IMR-90 (cell line): ENCODE measurements at places on chromosomes 2 and 18.

- H3K4me3 ChIP-seq, result no peak overlapping the region
- no peaks in the 10 kb centered on the region for H3K36me3 ChIP-seq
- H3K4me1 ChIP-seq, result peaks cover 29% of the 10 kb centered on the region
- H3K27me3 ChIP-seq, result no peaks in the 10 kb centered on the region
- DNase-seq, result peak; percentile 82
Measured at GRCh38 chr2:30404319-30405259, 42.5 kb upstream of the LCLAT1 start.

GRCh38 chr2:33104726-33105125, 158.0 kb downstream of the LTBP1 start:
- peaks cover 29% of the 10 kb centered on the region for H3K4me1 ChIP-seq
- H3K27me3 ChIP-seq, result no peaks in the 10 kb centered on the region
- no peak overlapping the region for H3K4me3 ChIP-seq
- no peaks in the 10 kb centered on the region for H3K36me3 ChIP-seq

GRCh38 chr18:33116376-33116775, 324.1 kb downstream of the CCDC178 start:
- H3K4me3 ChIP-seq, result no peak overlapping the region
- no peaks in the 10 kb centered on the region for H3K4me1 ChIP-seq
- no peaks in the 10 kb centered on the region for H3K27me3 ChIP-seq
- H3K27ac ChIP-seq, result no peak overlapping the region
- H3K36me3 ChIP-seq, result no peaks in the 10 kb centered on the region

DNA sequence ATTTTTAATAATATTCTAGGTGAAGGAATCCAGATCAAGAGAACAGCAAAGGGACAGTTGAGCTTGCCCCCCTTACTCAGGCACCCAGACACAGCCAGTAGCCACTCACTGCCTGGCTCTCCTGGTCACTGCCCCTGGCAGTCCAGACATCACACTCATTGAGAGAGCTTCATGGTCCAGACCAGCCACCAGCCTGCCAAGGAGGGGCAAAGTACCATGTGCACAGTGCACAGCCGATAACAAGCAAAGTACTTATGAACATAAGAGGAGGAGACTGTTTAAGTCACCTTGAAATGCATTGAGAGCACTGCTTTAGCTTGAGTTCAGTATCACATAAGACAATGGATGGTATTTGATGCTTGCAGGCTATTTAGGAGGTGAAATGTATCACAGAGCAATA, 21.6 kb upstream of the CYRIA start:
- no peak overlapping the region for H3K4me3 ChIP-seq
- H3K4me1 ChIP-seq, result no peaks in the 10 kb centered on the region
- H3K27me3 ChIP-seq, result peaks cover 6% of the 10 kb centered on the region
- no peak overlapping the region for H3K27ac ChIP-seq
- no peak for DNase-seq

DNA sequence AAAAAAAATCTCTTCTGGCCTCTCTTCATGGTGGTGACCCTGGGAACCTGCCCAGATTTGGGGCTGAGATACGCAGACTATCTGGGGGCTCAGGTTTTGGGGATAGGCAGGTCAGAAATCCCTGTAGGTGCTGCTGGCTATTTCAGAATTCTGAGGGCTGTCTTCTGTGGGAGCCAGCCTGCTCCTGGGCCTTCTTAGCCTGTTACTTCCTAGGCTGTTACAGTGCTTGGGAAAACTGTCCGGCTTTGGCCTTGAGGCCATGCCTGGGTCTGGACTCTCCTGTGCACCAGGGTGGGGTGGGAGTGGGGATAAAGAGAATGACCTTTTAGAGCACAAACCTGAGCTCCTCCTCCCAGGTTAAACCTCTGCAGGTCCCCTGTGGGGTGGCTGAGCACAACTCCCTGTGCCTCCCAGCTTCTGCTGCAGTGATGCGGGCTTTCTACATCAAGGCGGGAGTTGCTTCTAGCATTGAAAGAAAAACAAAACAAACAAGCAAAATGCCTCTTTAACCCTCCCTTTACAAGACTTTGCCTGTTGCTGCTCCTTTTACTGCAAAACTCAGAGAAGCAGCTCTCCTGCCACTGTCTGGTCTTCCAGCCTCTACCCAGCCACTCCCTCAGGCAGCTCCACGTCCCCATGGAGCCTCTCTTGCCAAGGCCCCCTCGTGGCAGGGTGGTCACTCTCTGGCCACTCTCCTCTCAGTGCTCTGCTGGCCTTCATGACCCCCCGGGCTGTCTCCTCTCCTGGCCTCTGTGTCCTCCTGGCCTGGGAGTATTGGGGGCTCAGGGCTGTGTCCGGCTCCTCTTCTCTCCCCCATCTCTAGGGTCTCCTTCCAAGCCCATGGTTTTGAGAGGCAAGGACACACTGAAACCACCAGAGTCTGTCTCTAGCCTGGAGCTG, 293.0 kb upstream of the HS6ST1 start:
- no peaks in the 10 kb centered on the region for H3K4me1 ChIP-seq
- H3K4me3 ChIP-seq, result no peak overlapping the region
- no peaks in the 10 kb centered on the region; the same call in 1 of the 2 replicates for H3K27me3 ChIP-seq
- no peak overlapping the region for H3K27ac ChIP-seq
- no peak for DNase-seq

- H3K4me1 ChIP-seq, result peaks cover 4% of the 10 kb centered on the region; the same call in 1 of the 2 replicates
- H3K27ac ChIP-seq, result no peak overlapping the region
- H3K27me3 ChIP-seq, result peaks cover 69% of the 10 kb centered on the region
- H3K36me3 ChIP-seq, result no peaks in the 10 kb centered on the region
Measured at GRCh38 chr2:72142570-72143440, 4.9 kb downstream of the CYP26B1 start.

- H3K27ac ChIP-seq, result no peak overlapping the region
- no peak overlapping the region for H3K4me3 ChIP-seq
Measured at GRCh38 chr2:216905649-216906329, 45.9 kb upstream of the TNP1 start.

- peaks cover 2% of the 10 kb centered on the region for H3K36me3 ChIP-seq
- H3K27me3 ChIP-seq, result no peaks in the 10 kb centered on the region
- peak overlapping the region; percentile 9; the same call in 1 of the 2 replicates for H3K27ac ChIP-seq
- H3K4me1 ChIP-seq, result peaks cover 24% of the 10 kb centered on the region
Measured at GRCh38 chr18:48832938-48833700, 117.6 kb downstream of the SMAD7 start.

GRCh38 chr2:86026744-86027065, 79.0 kb downstream of the POLR1A start:
- no peak for DNase-seq
- peaks cover 57% of the 10 kb centered on the region for H3K36me3 ChIP-seq
- no peaks in the 10 kb centered on the region; the same call in 1 of the 2 replicates for H3K4me1 ChIP-seq
- no peak overlapping the region for H3K27ac ChIP-seq

DNA sequence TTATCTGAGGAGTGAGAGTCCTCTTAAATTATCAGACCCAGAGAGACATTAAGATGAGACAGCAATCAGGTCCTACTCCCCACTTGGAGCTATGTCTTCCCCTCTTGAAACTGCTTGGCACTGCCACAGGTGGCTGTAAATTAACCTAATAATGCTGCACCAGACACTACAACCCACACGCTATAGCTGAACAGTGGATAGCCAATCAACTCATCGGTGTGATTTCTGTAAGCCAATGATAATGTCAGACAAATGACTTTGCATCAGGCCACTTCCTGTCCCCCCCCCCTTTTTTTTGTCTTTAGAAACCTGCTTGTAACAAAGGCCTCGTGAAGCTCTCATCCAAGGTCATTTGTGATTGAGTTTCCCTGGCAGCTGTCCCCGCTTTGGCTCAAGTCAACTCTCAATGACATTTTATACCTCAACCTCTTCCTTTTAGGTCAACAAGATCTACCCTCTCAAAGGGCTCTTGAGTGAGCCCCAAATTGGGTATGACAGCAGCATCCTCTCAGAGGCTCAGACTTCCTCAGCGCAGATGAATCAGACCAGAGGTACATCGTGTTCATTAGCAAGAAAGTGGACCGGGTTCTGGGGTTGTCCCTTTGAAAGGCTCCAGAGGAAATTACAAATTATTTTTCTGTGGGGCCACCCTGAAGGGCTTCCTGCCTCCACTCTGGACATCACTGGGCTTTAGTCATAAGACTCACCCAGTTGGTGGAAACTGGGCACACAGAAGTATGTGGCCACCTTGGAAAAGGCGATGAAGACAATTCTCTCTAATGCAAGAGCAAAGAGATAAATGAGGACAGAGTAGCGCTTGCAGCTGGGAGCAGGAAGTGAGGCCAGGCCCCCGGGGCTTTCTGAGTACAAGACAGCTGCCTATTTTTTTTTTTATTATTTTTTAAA, 73.6 kb downstream of the COPS8 start:
- peaks cover 28% of the 10 kb centered on the region for H3K4me1 ChIP-seq
- no peak overlapping the region for H3K4me3 ChIP-seq
- no peak overlapping the region for H3K27ac ChIP-seq

DNA sequence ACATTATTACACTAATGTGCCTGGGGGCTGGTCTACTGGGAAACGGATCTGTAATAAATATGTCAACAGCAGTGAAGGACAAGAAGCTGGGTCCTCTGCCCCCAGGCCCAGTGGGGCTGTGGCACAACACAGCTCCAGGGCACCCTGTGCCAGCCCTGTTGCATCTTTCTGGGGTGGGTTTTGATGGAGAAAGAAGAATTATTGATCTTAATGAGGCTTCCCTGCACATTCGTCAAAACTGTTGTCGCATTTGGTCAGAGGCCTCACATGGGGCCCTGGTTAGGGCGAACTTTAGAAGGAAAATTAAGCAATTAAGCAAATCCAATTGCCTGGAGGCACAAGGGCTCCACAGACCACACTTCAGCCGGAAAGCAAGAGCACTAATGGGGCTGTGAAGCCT, 30.0 kb upstream of the TWIST2 start:
- H3K4me1 ChIP-seq, result no peaks in the 10 kb centered on the region
- H3K27me3 ChIP-seq, result peaks cover 17% of the 10 kb centered on the region
- H3K27ac ChIP-seq, result no peak overlapping the region
- DNase-seq, result no peak

GRCh38 chr2:222797871-222798270, 63.0 kb upstream of the ACSL3 start:
- H3K36me3 ChIP-seq, result no peaks in the 10 kb centered on the region
- no peak overlapping the region for H3K27ac ChIP-seq
- H3K4me3 ChIP-seq, result no peak overlapping the region

- peaks cover 3% of the 10 kb centered on the region for H3K27me3 ChIP-seq
- no peak overlapping the region for H3K27ac ChIP-seq
- DNase-seq, result no peak
- H3K4me3 ChIP-seq, result no peak overlapping the region
- H3K4me1 ChIP-seq, result peaks cover 1% of the 10 kb centered on the region; the same call in 1 of the 2 replicates
Measured at GRCh38 chr18:62585274-62586150, 62.7 kb downstream of the ZCCHC2 start.

DNA sequence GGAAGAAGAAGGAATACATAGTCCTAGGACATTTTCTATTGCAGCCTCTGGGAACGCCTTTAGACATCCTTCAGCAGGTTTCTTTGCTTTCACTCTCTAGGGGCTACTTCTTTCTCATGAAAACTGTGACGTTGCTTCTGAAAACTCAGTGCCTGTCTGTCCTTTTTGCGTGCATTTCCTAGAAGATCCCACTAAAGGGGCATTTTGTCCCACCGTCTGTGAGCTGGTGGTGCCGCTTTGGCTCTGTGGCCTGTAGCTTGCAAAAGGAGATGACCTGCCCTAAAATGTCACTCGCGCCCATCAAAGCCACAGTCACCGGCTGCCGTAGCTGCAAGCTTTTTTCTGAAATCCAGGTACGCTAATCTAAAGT, 579 bp downstream of the STAT4 start:
- no peak overlapping the region for H3K27ac ChIP-seq
- no peaks in the 10 kb centered on the region for H3K36me3 ChIP-seq
- H3K4me1 ChIP-seq, result no peaks in the 10 kb centered on the region
- no peak for DNase-seq

- no peak for DNase-seq
- no peak overlapping the region for H3K27ac ChIP-seq
- no peaks in the 10 kb centered on the region for H3K36me3 ChIP-seq
- H3K4me3 ChIP-seq, result no peak overlapping the region
Measured at GRCh38 chr18:3410273-3410672, 39.7 kb upstream of the TGIF1 start.

DNA sequence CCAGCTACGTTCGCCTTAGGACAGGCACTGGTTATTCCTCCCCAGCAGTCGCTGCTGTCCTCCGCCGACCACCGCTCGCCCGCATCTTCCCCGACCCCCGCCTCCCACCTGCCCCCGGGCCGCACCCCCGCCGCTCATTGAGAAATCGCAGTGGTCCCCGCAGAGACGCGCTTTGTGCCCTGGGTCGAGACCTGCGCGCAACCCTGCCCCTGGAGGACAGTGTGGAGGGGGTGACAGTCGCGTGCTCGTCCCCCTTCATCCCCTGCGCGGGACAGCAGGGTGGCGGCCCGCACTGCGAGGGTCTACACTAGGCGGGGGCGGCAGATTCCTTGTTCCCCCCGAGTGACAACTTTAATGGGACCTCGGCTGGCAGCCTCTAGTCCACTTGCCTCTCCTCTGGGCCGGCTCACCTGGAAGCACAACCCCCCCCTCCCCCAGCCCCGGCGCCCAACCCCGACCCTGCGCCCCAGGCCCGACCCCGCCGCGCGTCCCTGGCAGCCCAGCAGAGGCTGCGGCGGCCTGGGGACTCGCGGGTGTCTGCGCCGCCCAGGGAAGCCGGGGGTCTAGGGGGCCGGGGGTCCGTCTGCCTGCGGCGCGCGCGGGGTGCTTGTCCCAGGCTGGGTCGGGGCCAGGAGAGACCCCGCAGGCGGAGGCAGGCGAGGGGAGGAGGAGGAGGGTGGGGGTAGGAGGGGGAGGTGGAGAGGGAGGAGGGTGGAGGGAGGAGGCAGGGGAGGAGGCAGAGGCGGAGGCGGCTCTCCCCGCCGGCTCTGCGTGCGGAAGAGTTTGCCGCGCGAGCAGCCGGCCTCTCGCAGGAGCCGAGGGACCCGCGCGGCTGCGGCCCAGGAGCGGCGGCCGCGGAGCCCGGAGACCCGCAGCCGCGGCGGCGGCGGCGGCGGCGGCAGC, at the start of gene NPAS2:
Gene NPAS2 (plus strand): TSS at position 770 of the 903 bp plus-strand sequence. CDS start 84,616 bp downstream, outside the sequence.
- H3K4me3 ChIP-seq, result peak within 1 kb of the TSS; percentile 70
- no peaks in the 10 kb centered on the region for H3K36me3 ChIP-seq
- H3K27me3 ChIP-seq, result no peaks in the 10 kb centered on the region
- H3K4me1 ChIP-seq, result peaks cover 2% of the 10 kb centered on the region; the same call in 1 of the 2 replicates

GRCh38 chr2:26347286-26347865, 787 bp upstream of the ADGRF3 start:
- peak overlapping the region; percentile 67 for H3K4me3 ChIP-seq
- H3K27ac ChIP-seq, result peak overlapping the region; percentile 38; the same call in 1 of the 2 replicates
- H3K27me3 ChIP-seq, result no peaks in the 10 kb centered on the region

DNA sequence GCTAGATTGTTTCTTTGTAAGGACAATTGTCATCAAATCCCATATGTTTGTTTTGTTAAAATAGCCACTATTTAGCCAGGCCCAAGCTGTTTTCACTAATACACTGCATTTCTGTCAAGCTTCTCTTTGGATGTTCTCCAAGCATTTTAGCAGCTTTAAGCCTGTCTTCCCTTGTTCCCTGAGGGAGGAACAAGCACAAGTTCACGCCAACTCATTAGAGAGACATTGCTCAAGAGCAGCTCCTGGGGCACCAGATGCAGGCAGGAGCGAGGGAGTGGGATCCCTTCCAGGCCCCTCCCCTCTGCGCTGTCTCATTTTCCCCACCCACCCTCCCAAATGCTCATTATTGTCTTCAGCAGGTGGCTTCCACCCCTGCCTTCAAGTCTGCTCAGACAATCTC, 32.6 kb upstream of the PPP3R1 start:
- no peak overlapping the region for H3K27ac ChIP-seq
- H3K4me1 ChIP-seq, result no peaks in the 10 kb centered on the region; the same call in 1 of the 2 replicates
- H3K36me3 ChIP-seq, result no peaks in the 10 kb centered on the region
- no peaks in the 10 kb centered on the region for H3K27me3 ChIP-seq

GRCh38 chr2:149005471-149006077, 32.9 kb upstream of the LYPD6B start:
- H3K27ac ChIP-seq, result no peak overlapping the region
- H3K4me1 ChIP-seq, result no peaks in the 10 kb centered on the region
- peaks cover 7% of the 10 kb centered on the region for H3K27me3 ChIP-seq
- no peaks in the 10 kb centered on the region for H3K36me3 ChIP-seq

GRCh38 chr2:219254590-219255201, 978 bp upstream of the TUBA4A start:
- H3K4me3 ChIP-seq, result peak overlapping the region; percentile 57
- peaks cover 5% of the 10 kb centered on the region; the same call in 1 of the 2 replicates for H3K36me3 ChIP-seq
- no peak for DNase-seq
- H3K27me3 ChIP-seq, result peaks cover 19% of the 10 kb centered on the region
